Activated T-helper 1 cell treated with anti-CD3 and anti-CD28 coated beads, Interleukin-12 subunit alpha, Interleukin-12 subunit beta, Interleukin-2, Interleukin-4 antibody, amounts not matched to agents 30 ng/mL and 10 ng/mL and 1 ng/mL, durations not matched to agents 14 hours and 24 hours and 36 hours (primary cell): ENCODE measurements at places on chromosomes 2 and 18. TPM values are rescaled to one million over a fixed set of nuclear protein-coding genes. Genes with fewer than 3 reads are reported as not detected.

GRCh38 chr18:77161961-77162360, 29.4 kb upstream of the MBP start:
- no peak for DNase-seq
- peaks cover 9% of the 10 kb centered on the region for H3K27me3 ChIP-seq
- peaks cover 5% of the 10 kb centered on the region for H3K4me1 ChIP-seq
- no peak overlapping the region for H3K27ac ChIP-seq
- no peak overlapping the region for H3K4me3 ChIP-seq
- H3K36me3 ChIP-seq = no peaks in the 10 kb centered on the region

GRCh38 chr18:12377556-12378197, 650 bp upstream of the AFG3L2 start:
- H3K4me1 ChIP-seq = peaks cover 31% of the 10 kb centered on the region
- H3K36me3 ChIP-seq = peaks cover 12% of the 10 kb centered on the region
- H3K27ac ChIP-seq = peak overlapping the region; percentile 81
- DNase-seq = no peak
- peak overlapping the region; percentile 89 for H3K4me3 ChIP-seq

DNA sequence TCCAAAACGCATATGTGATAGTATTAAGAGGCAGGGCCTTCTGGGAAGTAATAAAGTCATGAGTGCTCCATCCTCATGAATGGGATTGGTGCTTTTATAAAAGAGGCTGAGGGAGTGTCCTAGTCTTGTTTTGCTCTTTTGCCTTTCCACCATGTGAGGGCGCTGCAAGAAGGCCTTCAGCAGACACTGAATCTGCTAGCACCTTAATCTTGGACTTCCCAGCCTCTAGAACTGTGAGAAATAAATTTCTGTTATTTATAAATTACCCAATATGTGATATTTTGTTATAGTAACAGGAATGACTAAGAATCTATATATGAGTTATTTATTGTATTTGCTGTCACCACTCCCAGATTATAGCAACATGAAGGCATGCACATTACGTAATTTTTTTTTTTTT, 63.5 kb downstream of the PLA2R1 start:
- no peak for DNase-seq
- no peak overlapping the region for H3K27ac ChIP-seq
- H3K4me3 ChIP-seq = no peak overlapping the region
- H3K4me1 ChIP-seq = no peaks in the 10 kb centered on the region
- H3K36me3 ChIP-seq = no peaks in the 10 kb centered on the region

GRCh38 chr2:225100856-225101294, 58.6 kb upstream of the DOCK10 start:
- no peak for DNase-seq
- no peaks in the 10 kb centered on the region for H3K4me1 ChIP-seq
- H3K36me3 ChIP-seq = no peaks in the 10 kb centered on the region
- H3K27ac ChIP-seq = no peak overlapping the region

DNA sequence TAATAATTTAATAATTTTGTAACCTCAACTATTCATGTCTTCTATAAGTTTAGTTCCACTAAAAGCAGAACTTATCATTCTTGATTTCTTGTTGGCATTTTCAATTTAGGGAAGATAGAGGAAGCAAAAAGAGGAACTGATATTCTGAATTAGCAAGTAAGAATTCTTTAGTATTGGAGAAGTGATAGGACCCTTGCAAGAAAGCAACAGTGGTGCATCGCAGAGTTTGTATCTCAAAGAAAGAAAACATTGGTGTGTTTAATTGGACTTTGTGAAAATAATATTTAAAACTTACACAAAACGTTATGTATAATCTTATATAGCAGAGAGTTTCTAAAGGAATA, 36.5 kb upstream of the TNFRSF11A start:
- no peaks in the 10 kb centered on the region for H3K27me3 ChIP-seq
- peaks cover 38% of the 10 kb centered on the region for H3K36me3 ChIP-seq
- peaks cover 23% of the 10 kb centered on the region for H3K4me1 ChIP-seq
- H3K27ac ChIP-seq = no peak overlapping the region
- DNase-seq = no peak
- H3K4me3 ChIP-seq = no peak overlapping the region

DNA sequence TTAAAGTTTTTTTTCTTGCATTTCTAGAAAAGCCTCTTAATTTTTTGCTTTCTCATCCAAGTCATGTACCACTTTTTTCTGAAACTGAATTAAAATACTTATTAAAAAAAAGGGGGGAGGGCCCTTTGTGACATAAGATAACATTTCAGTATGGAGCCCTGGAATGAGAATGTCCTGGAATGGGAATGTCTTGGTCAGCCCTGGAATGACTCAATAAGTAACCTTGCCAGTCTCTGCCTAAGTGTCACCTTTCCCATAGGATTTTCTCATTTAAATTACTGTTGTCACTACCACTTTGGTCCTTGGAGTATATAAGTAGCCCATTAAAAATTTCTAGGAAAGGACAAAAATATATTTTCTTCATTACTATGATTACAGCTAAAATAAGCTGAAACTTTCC, 4.7 kb downstream of the UBXN2A start:
- H3K4me1 ChIP-seq = peaks cover 15% of the 10 kb centered on the region
- no peak for DNase-seq
- no peak overlapping the region for H3K27ac ChIP-seq
- no peak overlapping the region for H3K4me3 ChIP-seq

- H3K4me1 ChIP-seq = peaks cover 31% of the 10 kb centered on the region
- no peaks in the 10 kb centered on the region for H3K27me3 ChIP-seq
- DNase-seq = no peak
- H3K36me3 ChIP-seq = peaks cover 24% of the 10 kb centered on the region
Observed at GRCh38 chr2:85310330-85310729, 17.5 kb downstream of the TGOLN2 start.

GRCh38 chr2:143581134-143581533, 451.9 kb downstream of the ARHGAP15 start:
- no peaks in the 10 kb centered on the region for H3K27me3 ChIP-seq
- DNase-seq = no peak
- H3K36me3 ChIP-seq = peaks cover 9% of the 10 kb centered on the region
- no peak overlapping the region for H3K27ac ChIP-seq

GRCh38 chr2:77161009-77161408, 361.2 kb downstream of the LRRTM4 start:
- no peak for DNase-seq
- no peaks in the 10 kb centered on the region for H3K27me3 ChIP-seq
- no peaks in the 10 kb centered on the region for H3K4me1 ChIP-seq

DNA sequence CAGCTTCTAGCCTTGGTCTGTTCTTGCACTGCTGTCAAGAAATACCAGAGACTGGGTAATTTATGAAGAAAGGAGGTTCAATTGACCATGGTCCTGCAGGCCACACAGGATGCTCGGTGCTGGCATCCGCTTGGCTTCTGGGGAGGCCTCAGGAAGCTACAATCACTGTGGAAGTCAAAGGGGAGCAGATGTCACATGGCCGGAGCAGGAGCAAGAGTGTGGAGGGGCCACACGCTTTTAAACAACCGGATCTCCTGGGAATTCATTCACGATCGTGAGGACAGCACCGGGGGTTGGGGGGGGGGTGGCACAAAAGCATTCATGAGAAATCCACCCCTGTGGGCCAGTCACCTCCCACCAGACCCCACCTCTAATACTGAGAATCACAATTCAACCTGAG, 850.4 kb upstream of the SALL3 start:
- no peaks in the 10 kb centered on the region for H3K27me3 ChIP-seq
- no peak for DNase-seq
- H3K4me1 ChIP-seq = no peaks in the 10 kb centered on the region
- H3K27ac ChIP-seq = no peak overlapping the region

DNA sequence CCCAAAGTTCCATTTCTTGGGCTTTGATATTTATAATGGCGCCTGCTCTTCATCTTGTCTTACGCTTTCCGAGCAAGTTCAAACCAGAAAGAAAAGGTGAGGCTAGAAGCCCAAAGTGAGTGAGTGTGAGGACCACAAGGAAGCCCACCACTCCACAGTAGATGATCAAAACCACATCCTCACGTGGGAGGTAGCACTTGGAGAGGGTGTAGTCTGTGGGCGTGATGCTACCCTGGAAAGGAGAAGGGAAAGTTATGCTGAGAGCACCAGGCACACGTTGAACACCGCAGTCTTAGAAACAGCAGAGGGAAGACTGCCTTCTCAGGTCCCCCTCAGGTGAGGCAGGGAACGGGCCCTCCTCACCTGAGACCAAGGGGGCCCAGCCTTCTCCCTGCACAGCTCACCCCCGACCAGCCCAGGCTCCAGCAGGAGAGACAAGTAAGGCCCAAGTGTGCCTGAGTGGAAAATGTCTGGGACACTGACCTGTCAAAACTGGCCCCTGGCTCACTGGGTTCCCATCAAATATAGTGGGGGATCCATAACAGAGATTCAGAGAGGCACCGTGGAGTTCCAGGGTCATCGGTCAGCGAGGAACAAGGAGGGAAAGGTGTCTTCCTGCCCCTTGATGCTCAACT, 23.6 kb downstream of the MPPE1 start:
- H3K4me1 ChIP-seq = no peaks in the 10 kb centered on the region
- H3K4me3 ChIP-seq = no peak overlapping the region
- no peaks in the 10 kb centered on the region for H3K27me3 ChIP-seq
- peaks cover 18% of the 10 kb centered on the region for H3K36me3 ChIP-seq
- DNase-seq = no peak

DNA sequence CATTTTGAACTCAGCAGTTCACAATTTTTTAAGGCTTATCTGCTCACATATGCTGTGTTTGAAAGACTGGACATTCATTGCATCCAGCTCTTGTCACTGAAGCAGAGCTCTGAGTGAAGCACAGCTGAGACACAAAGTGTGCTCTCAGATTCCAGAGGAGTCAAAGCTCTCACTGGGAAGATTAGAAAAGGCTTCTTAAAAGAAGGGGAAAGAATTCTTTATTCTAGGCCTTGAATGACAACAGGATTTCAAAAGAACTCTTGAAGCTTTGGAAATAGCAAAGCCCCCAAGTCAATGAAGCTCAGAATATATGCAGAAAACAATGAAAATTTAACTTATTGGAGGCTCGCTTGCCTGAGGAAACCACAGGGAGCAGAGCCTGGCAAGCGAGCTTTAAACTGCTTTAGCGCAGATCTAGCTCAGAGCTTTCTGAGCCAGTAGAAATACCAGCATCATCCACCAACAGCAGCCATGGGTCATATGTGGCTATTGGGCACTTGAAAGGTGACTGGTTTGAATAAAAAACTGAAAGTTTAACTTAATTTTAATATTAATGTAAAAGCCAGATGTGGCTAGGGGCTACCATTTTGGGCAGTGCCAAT, 369.7 kb downstream of the OSR1 start:
- H3K4me1 ChIP-seq = no peaks in the 10 kb centered on the region
- DNase-seq = no peak
- no peaks in the 10 kb centered on the region for H3K36me3 ChIP-seq
- no peak overlapping the region for H3K27ac ChIP-seq
- H3K27me3 ChIP-seq = no peaks in the 10 kb centered on the region
- H3K4me3 ChIP-seq = no peak overlapping the region

GRCh38 chr2:215754546-215754945, 258.8 kb downstream of the MREG start:
- H3K27ac ChIP-seq = no peak overlapping the region
- H3K4me3 ChIP-seq = no peak overlapping the region

- no peak overlapping the region for H3K4me3 ChIP-seq
- no peak overlapping the region for H3K27ac ChIP-seq
Observed at GRCh38 chr2:160963957-160964356, 196.3 kb upstream of the TANK start.

DNA sequence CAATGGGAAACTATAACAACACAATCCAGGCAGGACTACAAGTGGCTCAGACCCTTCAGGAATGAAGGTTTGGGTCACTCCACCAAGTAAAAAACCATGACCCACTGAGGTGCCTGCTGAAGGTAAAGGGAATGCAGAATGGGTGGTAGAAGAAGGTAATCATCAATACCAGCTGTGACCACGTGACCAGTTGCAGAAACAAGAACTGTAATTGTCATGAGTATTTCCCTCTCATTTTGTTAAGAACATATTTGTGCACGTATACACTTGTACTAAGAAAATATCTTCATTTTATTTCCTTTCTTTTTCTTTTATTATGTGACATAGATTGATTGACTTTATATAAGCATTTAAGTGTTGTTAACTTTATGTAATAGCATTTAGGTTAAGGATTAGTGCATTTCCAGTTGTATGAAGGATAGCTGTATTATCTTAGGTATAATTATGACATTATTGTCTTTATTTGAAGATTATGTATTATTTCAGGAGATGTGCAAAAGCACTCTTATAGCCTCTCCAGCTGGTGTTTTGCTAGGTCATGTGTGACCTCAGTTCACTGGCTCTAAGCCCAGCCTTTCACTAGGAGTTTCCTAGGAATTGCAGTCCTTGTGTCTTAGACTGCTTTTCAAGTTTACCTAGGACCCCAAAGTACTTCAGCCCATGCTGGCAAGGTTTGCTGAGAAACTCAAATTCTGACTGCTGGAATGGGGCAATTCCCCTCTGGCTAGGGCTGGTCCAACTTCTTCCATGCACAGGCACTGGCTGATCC, 125.7 kb upstream of the DPP10 start:
- H3K4me1 ChIP-seq = no peaks in the 10 kb centered on the region
- H3K36me3 ChIP-seq = no peaks in the 10 kb centered on the region
- no peak for DNase-seq
- H3K27me3 ChIP-seq = peaks cover 3% of the 10 kb centered on the region
- H3K4me3 ChIP-seq = no peak overlapping the region

- H3K4me1 ChIP-seq = peaks cover 6% of the 10 kb centered on the region
- H3K27me3 ChIP-seq = no peaks in the 10 kb centered on the region
- no peak overlapping the region for H3K27ac ChIP-seq
- no peak for DNase-seq
- peaks cover 58% of the 10 kb centered on the region for H3K36me3 ChIP-seq
- H3K4me3 ChIP-seq = no peak overlapping the region
Observed at GRCh38 chr2:182740701-182741100, 24.6 kb downstream of the DNAJC10 start.

GRCh38 chr2:65499216-65499615, 66.8 kb upstream of the SPRED2 start:
- H3K4me3 ChIP-seq = no peak overlapping the region
- H3K27me3 ChIP-seq = peaks cover 28% of the 10 kb centered on the region
- DNase-seq = no peak
- H3K4me1 ChIP-seq = no peaks in the 10 kb centered on the region

- no peaks in the 10 kb centered on the region for H3K36me3 ChIP-seq
- no peak overlapping the region for H3K4me3 ChIP-seq
- no peak for DNase-seq
- no peak overlapping the region for H3K27ac ChIP-seq
Observed at GRCh38 chr2:72113847-72114692, 33.6 kb downstream of the CYP26B1 start.

- H3K36me3 ChIP-seq = no peaks in the 10 kb centered on the region
- no peak overlapping the region for H3K4me3 ChIP-seq
- peaks cover 8% of the 10 kb centered on the region for H3K4me1 ChIP-seq
- H3K27ac ChIP-seq = no peak overlapping the region
Observed at GRCh38 chr2:205885492-205886099, 200.4 kb downstream of the INO80D start.

ABCG5 gene
- total RNA-seq = not detected in 2 replicates

KYNU gene
- not detected in 2 replicates for total RNA-seq

ITPRIPL1 gene
- total RNA-seq = 52.1 and 54.5 TPM in 2 replicates

TMEM131 gene
- 36.5 and 38.4 TPM in 2 replicates for total RNA-seq

PHLPP1 gene
- total RNA-seq = 14.1 and 14.4 TPM in 2 replicates

MC4R gene
- not detected in 2 replicates for total RNA-seq

CDK15 gene
- not detected in 2 replicates for total RNA-seq

PIEZO2 gene
- total RNA-seq = not detected in 2 replicates

HYCC2 gene
- total RNA-seq = 26.1 and 29.4 TPM in 2 replicates

FNDC4 gene
- total RNA-seq = 0.10 TPM in 1 of 2 replicates, not detected in the other

DPYSL5 gene
- total RNA-seq = 0.23 TPM in 1 of 2 replicates, not detected in the other
